ENCODE measurements at places on chromosomes 2 and 18. TPM values are rescaled to one million over a fixed set of nuclear protein-coding genes. Genes with fewer than 3 reads are reported as not detected.

The KCNS3 gene
- 11.6 TPM for total RNA-seq

The ZNG1B gene
- total RNA-seq = 38.8 TPM

The SLC4A3 gene
- 18.7 TPM for total RNA-seq

The POMC gene
- 8.5 TPM for total RNA-seq

The LIMS2 gene
- total RNA-seq = 6.0 TPM

The ST6GAL2 gene
- 49.0 TPM for total RNA-seq

The SPP2 gene
- total RNA-seq = 0.22 TPM

The CCDC150 gene
- total RNA-seq = 7.8 TPM

The SRSF7 gene
- 115 TPM for total RNA-seq

GRCh38 chr2:202142540-202142939 is 69.5 kb downstream of the KIAA2012 start:
- no peak for DNase-seq
- H3K36me3 ChIP-seq = no peaks in the 10 kb centered on the region
- H3K27me3 ChIP-seq = peaks cover 2% of the 10 kb centered on the region

DNA sequence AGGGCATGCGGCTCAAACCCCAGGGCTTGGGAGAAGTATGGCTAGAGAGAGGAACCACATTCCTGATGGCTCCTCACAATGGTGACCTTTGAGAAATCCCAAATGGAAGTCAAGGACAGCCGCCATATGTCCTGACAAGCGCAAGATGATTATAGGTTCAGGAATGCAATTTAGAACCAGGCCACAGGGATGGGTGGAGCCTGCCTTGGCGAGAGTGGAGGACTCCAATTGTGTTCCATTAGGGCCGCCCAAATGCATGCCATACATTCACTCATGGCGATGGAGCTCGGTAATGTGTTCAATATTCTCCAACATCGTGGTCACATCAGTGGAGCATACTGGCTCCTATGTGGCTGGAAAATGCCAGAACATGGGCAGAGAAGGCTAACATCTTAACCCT is 662.9 kb upstream of the ID2 start:
- no peaks in the 10 kb centered on the region for H3K27me3 ChIP-seq
- no peaks in the 10 kb centered on the region for H3K4me1 ChIP-seq
- no peak overlapping the region for H3K27ac ChIP-seq
- no peak for DNase-seq

DNA sequence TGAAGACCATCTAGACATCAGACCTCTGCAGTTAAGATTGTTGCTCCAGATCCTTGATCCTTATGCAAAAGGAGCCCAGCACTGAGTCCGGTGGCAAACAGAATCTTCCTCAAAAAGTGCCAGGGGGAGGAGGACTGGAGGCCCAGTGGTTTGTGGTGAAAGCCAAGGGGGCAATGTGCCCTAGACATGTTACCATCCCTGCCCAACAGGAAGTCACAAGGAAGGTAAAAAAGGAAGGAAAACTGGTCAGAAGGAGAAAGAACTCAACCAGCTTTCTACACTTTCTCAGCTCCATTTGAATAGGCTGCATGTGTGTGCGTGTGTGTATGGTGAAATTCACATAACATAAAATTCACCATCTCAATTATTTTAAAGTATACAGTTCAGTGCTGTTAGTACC is 25.0 kb upstream of the KDM3A start:
- DNase-seq = no peak
- no peak overlapping the region for H3K27ac ChIP-seq
- H3K4me1 ChIP-seq = peaks cover 3% of the 10 kb centered on the region
- H3K36me3 ChIP-seq = no peaks in the 10 kb centered on the region

- no peaks in the 10 kb centered on the region for H3K27me3 ChIP-seq
- H3K36me3 ChIP-seq = no peaks in the 10 kb centered on the region
- H3K4me3 ChIP-seq = no peak overlapping the region
- no peak for DNase-seq
- peaks cover 30% of the 10 kb centered on the region for H3K4me1 ChIP-seq
- H3K27ac ChIP-seq = peak overlapping the region; percentile 67
Observed at GRCh38 chr2:158743879-158744278, 51.2 kb upstream of the DAPL1 start.

DNA sequence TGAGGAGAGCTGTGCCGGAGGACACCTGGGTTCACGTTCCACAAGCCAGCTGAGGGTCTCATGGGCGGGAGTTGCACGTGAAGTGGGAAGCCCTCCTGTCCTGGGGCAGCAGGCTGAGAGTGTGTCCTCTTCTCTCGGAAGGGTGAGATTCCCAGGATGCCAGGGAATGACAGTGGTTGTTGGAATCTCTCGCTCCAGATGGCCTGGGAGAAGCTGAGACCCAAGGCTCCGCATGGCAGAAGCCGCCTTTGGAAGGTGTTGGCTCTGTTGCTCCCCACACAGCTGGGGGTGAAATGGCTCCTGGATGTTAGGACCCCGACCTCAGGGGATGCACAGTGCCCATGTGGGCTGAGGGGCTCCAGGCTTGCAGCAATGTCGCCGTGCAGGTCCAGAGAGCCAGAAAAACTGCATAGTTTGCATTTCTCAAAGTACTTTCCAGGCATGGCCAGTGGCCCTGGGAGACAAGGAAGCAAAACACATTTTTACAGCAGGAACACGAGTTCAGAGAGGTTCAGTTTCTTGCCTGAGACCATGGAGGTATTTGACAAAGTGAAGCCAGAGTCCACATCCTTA is 153.4 kb downstream of the TMEM18 start:
- no peaks in the 10 kb centered on the region for H3K36me3 ChIP-seq
- H3K4me3 ChIP-seq = no peak overlapping the region
- no peaks in the 10 kb centered on the region for H3K4me1 ChIP-seq
- DNase-seq = no peak
- peaks cover 3% of the 10 kb centered on the region for H3K27me3 ChIP-seq

DNA sequence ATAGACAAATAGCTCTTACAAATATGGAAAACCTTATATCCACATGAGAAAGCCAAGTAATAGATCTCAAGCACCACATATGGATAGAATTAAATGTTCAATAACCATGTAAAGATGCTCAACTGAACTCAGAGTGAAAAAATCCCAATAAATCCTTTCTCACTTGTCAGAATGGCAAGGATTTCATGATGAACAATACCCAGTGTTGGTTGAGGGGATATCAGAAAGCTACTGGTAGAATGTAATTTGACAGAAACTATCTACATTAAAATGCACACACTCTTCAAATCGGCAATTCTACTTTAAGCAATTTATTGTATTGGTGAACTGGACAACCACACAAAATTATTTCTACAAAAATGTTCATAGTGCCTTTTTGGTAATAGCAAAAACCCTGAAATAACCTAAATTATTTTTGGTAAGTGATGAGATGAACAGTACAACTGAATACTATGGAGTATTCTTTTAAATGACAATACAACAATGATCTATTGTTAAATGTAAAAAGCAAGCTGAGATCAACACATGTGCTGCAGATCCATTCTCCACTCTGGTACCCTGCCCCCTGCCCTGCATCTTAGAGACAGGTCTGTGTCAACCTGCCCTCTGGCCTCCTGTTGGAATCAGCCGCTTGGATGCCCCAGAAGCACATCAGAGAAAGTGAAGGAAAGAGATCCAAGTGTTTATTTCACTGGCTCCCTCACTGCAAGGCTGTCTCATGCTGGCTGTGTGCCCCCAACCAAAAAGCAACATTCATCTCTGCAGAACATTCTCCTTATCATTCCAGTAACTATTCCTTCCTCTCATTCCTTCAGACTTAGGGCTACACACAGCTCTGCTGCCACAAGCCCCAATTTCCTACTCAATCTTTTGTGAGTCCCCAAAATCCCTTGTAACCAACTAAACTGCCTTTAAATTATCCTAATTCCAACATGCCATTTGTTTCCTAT is 442.5 kb downstream of the LRATD1 start:
- no peak for DNase-seq
- H3K4me1 ChIP-seq = no peaks in the 10 kb centered on the region
- no peaks in the 10 kb centered on the region for H3K27me3 ChIP-seq
- H3K27ac ChIP-seq = no peak overlapping the region
- H3K36me3 ChIP-seq = no peaks in the 10 kb centered on the region

GRCh38 chr18:32629981-32630700 is 142.7 kb downstream of the KLHL14 start:
- no peak for DNase-seq
- no peaks in the 10 kb centered on the region for H3K27me3 ChIP-seq
- no peak overlapping the region for H3K4me3 ChIP-seq
- H3K36me3 ChIP-seq = no peaks in the 10 kb centered on the region

DNA sequence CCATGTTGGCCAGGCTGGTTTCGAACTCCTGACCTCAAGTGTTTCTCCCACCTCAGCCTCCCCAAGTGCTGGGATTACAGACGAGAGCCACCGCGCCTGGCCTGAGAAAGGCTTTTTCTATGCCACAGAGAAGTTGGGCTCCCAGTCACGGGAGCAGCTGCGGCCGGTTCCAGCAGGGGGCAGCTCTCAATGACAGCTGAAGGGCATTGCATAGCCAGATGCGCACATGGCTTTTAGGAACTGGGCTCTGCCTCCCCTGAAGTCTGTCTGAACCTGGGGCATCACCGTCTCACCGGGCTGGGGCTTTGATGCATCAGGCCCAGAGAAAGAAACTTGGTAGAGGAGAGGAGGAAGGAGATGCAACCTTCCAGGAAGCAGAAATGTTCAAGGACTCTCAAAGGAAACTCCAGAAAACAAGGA is 84.2 kb upstream of the LAPTM4A start:
- H3K27me3 ChIP-seq = no peaks in the 10 kb centered on the region
- peak; percentile 29 for DNase-seq
- H3K36me3 ChIP-seq = no peaks in the 10 kb centered on the region
- peaks cover 7% of the 10 kb centered on the region for H3K4me1 ChIP-seq

GRCh38 chr2:85410584-85411404 is 628 bp upstream of the CAPG start:
- DNase-seq = no peak
- H3K27ac ChIP-seq = no peak overlapping the region
- no peaks in the 10 kb centered on the region for H3K36me3 ChIP-seq

DNA sequence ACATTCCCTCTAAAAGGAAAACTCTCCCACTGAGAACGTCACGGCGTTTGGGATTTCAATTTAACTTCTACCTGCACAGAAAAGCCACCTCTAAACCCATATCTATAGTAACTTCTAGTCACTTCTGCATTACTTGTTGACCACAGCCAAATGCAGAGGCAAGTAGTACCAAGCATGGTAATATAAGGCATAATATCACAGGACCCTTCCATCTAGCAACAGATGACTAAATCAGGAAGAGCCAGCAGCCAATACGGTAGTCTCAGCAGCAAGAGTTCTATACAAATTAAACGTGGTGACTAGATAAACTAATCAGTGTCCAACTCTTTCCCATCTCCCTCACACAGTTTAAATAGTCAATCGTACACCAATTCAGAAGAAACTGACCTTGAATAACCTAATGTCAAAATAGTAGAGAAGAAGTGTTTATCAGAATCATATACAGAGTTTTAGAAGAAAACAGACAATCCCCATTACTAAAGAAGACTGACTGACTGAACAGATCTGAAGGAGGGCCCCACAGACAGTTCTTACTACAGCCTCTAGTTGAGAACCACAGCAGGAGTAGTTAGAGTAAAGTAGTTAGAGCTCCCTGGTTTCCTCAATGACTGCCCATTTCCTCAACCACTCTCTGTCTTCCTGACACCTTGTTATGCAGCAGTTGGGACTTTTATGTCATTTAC is 30.0 kb downstream of the MEMO1 start:
- no peak overlapping the region for H3K4me3 ChIP-seq
- no peaks in the 10 kb centered on the region for H3K36me3 ChIP-seq
- no peak overlapping the region for H3K27ac ChIP-seq
- no peaks in the 10 kb centered on the region for H3K4me1 ChIP-seq
- no peaks in the 10 kb centered on the region for H3K27me3 ChIP-seq
- no peak for DNase-seq

DNA sequence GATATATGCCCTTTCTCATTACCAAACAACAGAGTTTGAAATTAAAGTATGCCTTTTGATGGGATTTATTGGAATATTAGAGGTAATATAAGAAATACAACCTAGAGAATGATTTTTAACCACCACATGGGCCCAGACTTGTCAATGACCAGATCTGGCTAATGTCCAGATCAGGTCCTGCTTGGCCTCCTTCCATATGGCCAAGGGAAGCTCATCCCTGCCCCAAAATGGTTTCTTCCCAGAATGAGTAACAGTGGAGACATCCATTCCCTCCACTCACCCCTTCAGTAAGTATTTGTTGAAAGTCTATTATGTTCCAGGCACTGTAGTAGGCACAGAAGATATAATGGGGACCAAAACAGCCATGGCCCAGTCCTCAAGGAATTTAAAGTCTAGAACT is 54.9 kb downstream of the ANTXR1 start:
- no peaks in the 10 kb centered on the region for H3K4me1 ChIP-seq
- DNase-seq = no peak
- H3K36me3 ChIP-seq = no peaks in the 10 kb centered on the region
- H3K27me3 ChIP-seq = no peaks in the 10 kb centered on the region
- no peak overlapping the region for H3K4me3 ChIP-seq
- H3K27ac ChIP-seq = no peak overlapping the region

DNA sequence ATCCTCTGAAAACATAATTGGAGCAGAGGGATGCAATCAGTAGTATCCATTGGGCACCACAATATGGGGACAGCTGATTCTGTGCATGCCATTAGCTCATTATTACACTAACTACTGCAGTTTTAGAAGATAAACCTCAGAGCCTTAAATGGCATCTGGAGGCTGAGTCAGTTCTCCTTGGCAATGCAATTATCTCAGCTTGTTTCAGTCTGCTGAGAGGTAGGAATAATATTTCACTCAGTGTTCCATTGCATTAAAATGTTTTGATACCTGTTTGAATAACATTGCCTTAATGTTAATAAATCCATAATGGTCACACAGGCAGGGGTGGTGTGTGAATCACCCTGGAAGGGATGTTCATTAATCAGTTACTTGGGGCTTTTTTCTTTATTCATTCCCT is 309.6 kb downstream of the LRRTM1 start:
- H3K4me1 ChIP-seq = no peaks in the 10 kb centered on the region
- H3K36me3 ChIP-seq = no peaks in the 10 kb centered on the region
- no peak overlapping the region for H3K27ac ChIP-seq
- DNase-seq = no peak
- H3K4me3 ChIP-seq = no peak overlapping the region

- DNase-seq = no peak
- no peak overlapping the region for H3K4me3 ChIP-seq
- H3K36me3 ChIP-seq = peaks cover 5% of the 10 kb centered on the region
- H3K27me3 ChIP-seq = no peaks in the 10 kb centered on the region
- peaks cover 13% of the 10 kb centered on the region for H3K4me1 ChIP-seq
Observed at GRCh38 chr2:148719195-148719749, 74.7 kb downstream of the EPC2 start.

Data from spinal cord (tissue), 10 donors.